ENCODE measurements at places on chromosomes 16 and 17.

GRCh38 chr16:89061590-89062380, 31.9 kb upstream of the ACSF3 start:
- DNase-seq = no peak

GRCh38 chr16:85652431-85653221, 36.1 kb downstream of the GINS2 start:
- no peak for DNase-seq

GRCh38 chr16:88630433-88630832, 7.9 kb upstream of the IL17C start:
- no peak for DNase-seq

- no peak for DNase-seq
Observed at GRCh38 chr16:50578137-50578536, 29.9 kb downstream of the NKD1 start.

- DNase-seq = peak; percentile 56
Observed at GRCh38 chr16:79505344-79505743, 95.2 kb downstream of the MAF start.

DNA sequence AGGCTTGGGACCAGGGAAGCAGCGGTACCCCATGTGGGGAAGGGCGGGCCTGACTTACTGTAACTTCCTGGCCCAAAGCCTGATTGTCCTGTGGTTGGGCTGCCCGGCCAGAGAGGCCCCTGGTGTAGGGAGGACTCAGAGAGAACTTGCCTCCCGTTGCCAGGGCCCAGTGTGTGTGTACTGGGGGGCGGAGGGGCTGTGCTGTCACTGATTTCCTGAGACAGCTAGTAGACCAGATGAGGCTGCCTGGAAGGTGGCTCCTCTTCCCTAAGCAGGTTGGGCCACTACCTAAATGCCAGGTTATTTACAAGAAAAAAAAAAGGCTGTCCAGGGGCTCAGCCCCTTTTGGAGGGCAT, 16.7 kb downstream of the SOCS3 start:
- DNase-seq = peak; percentile 81

- DNase-seq = no peak
Observed at GRCh38 chr16:63239065-63239570, 1202.9 kb upstream of the CDH8 start.

- DNase-seq = no peak
Observed at GRCh38 chr16:26111900-26112299, 420.1 kb downstream of the HS3ST4 start.

DNA sequence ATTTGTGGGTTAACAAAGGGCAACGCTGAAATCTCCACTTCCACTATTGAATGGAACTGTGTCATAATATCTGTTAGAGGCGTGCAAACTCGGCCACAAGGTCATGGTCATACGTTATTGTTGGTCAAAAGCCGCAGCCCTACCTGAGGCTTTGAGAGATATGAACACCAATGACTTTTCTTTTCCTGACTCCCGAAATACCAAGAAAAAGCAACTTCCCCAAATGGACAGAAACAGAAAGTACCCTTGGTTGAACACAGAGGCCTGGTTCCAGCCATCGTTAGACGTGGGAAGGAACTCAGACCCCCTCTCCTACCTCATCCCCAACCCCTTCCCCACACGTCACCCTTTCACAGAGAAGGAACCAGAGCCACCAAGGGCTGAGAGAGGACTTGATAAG, 1.4 kb upstream of the PIK3R5 start:
- no peak for DNase-seq

DNA sequence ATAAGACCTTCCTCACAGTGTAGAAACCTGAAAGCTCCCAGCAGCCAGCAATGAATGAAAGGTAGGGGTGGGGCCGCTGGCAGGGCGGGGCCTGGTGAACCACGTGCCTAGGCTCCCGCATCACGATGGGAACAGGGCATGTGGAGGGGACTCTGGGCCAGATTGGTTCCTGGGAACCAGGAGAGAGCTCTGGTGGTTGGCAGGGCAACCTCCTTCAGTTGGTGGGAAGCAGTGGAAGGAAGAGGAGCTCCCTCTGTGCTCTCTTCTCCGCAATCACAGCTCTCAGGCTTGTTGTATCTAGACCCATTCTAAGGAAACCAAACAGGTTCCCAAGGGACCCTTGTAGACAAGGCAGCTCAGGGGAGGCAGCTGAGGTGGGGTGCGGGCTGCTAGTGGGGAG, 10.5 kb downstream of the GGA2 start:
- peak; percentile 51 for DNase-seq

DNA sequence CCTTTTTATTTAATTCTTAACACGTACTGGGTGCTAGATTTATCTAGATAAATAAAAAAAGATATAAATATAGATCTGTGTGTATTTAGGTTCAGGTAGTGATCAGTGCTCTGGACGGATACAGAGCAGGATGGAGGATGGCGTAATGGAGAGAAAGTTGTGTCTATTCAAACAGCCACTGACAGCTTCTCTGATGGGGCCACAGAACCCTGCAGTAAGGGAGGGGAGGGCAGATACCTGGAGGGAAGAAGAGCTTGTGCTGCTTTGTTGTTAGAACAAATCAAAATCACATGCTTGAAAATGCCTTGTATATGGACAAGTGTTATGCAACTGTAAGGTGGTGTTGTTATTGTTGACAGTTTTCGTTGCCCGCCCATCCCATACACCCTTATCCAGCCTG, 170.2 kb downstream of the UTP18 start:
- DNase-seq = peak; percentile 29

DNA sequence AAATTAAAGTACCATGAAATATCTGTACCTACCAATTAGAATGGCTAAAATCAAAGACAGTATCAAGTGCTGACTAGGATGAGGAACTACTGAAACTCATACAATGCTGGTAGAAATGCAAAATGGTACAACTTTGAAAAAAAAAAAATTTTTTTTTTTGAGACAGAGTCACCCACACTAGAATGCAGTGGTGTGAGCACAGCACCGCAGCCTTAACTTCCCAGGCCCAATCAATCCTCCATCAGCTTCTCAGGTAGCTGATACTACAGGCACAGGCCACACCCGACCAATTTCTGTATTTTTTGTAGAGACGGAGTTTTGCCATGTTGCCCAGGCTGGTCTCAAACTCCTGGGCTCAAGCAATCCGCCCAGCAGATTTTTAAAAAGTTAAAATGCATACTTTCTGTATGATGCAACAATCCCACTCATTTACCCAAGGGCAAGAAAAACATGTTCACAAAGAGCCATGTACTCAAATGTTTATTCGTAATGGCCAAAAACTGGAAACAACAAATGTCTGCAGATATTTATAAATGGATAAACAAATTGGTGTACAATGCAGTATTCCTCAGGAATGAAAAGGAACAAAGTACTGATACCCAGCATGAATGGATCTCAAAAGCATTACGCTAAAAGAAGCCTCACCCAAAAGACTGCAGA, 8.7 kb downstream of the SMURF2 start:
- DNase-seq = no peak

DNA sequence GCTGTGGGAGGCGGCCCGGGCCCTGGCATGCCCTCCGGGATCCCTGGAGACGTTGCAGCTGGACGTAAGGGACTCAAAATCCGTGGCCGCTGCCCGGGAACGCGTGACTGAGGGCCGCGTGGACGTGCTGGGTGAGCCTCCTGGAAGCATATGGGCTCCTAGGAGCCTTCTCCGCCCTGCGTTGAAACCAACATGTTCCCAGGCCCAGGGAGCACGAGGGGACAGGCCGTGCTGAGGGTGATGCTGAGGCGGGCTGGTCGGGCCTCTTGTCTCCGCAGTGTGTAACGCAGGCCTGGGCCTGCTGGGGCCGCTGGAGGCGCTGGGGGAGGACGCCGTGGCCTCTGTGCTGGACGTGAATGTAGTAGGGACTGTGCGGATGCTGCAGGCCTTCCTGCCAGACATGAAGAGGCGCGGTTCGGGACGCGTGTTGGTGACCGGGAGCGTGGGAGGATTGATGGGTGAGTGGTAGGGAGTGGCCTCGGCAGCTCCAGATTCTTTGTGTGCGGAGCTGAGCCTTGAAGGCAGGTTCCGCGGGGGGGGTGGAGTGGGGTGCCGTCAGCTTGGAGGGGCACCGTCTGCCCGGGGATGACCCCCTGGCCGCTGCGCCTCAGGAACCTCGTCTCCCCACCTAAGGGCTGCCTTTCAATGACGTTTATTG, 567 bp downstream of the HSD17B1 start:
- peak; percentile 89 for DNase-seq

- no peak for DNase-seq
Observed at GRCh38 chr17:10771148-10771547, 32.8 kb downstream of the TMEM238L start.

DNA sequence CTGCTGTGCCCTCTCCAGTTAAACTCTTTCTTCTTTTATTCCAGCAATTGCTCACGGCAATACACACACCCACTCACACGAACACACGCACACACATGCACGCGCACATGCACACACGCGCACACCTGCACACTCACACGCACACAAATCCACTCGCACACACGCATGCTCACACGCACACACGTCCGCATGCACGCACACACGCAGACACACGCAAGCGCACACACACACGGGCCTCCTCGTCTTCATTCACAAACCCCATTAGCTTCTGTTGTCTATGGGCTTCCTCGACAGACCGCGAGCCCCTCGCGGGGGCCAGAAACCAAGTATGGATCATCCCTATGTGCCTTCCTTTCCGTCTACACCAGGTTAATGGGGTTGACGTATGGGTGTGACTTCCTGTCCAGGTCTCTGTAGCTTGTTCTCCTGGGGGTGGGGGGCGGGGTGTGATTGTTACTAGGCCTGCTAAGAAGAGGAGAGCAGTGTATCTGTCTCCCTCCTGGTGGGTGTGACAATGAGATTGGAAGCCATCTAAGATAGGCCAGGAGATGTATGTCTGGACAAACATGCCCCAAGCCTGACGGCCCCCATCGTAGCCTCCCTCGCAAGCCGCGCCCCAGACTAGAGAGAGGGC, 670 bp upstream of the CTF1 start:
- no peak for DNase-seq

DNA sequence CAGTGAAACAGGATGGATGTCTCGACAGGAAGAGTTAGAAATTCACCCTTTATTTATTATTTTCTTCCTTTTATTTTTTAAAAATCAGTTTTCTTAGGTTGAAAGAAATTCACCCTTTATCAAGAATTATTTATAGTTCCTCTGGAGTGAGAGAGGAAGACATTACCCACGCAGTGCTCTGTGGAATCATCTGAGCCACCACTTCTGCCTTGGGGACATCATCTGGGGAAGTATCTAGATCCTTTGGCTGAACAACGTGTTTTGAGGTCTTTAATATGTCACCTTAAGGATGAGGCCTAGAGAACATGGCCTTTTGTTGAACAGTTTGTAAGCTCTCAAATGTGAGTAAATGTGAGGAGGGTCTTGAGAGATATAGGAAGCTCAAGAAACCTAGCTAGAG, 183.3 kb downstream of the UTP18 start:
- no peak for DNase-seq

DNA sequence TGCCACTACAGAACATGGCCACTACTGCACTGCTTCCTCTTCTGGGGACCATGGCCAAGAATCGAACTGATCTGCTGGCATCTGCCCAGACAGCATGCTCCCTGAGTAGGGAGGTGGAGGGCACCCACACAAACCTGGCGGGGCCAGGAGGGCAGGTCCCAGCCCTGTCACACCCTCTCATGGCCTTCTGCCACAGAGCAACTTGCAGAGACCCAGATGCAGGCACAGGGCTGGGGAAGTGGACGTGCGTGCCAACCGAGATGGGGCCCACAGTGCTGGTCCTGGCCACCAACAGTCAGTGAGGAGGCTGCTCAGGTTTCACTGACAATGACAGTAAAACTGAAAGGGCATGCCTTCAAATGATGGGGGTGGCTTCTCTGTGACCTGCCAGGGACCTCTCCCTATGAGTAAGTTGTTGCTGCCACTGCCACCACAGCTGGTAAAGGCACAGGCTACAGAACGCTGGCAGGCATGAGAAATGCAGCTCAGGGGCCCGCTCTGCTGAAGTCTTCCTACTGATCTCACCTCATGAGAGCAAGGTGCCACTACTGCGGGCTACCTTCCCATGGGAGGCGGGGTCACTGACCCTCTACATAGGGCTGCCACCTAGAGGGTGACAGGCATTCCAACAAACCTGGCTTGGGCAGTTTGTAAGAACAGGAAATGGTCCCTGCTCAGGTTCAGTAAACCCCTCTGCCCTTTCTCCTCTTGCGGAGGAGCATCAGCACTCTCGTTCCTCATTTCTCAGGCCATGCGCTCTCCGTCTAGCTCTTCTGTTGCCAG, 15.5 kb downstream of the HIC1 start:
- DNase-seq = no peak

All from islet precursor cell (in vitro differentiated cells).